Glomerular endothelial cell (primary cell): ENCODE measurements at places on chromosomes 7 and 10.

DNA sequence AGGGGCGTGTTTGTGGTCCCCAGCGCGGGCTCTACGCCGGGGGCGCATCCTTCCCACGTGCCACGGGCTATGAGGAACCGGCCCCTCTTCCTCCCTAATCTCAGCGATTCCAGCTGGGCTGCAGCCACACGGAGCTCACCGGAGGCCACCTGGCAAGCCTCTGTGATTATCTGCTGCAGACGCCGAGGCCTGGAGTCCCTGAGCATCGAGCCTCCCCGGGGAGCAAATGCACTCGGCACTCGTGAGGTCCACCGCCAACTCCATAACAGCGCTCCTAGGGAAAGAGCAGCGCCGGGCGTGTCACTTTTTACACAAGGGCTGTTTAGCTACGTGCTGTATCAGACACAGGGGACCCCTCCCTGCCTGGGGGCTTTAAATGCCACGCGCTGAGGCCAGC lies 101.2 kb downstream of the DYNC2I1 start:
- no peak for DNase-seq

- no peak for DNase-seq
These were observed 56.6 kb downstream of the TMEM209 start for GRCh38 chr7:130148561-130148960.

DNA sequence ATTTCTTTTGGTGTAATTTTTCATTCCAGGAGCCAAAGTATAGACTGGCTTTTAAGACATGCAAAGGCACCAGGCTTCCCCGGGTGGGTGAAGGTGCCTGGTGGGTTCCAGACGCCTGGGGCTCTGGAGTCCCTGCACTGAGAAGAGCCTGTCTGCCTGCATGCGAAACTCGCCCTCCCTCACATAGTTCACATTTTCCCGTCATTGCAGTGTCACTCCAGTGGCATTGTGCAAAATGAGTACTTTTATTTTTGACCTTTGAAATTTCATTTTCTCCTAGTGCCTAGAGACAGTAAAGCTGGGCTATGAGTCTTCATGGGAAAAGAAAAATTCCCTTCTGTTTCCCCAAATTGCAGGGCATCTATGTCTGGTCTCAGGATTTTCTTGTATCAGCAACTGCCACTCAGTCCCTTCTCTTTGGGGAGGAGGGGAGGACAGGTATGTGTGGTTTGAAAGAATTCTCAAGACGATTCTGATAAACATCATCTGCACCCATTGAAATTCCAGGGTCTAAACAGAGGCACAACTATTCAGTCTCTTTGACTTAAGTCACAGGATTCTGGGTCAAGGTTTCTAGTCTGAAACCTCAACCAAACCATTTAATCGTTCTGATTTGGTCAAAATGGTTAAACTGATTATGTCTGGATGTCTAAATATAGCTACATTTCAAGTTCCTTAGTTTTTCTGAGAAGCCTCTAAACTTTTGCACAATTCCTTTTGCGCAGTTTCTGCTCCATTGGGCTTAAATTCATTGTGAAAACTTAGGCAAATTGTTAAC lies 107.8 kb downstream of the CYP26A1 start:
- DNase-seq: no peak

DNA sequence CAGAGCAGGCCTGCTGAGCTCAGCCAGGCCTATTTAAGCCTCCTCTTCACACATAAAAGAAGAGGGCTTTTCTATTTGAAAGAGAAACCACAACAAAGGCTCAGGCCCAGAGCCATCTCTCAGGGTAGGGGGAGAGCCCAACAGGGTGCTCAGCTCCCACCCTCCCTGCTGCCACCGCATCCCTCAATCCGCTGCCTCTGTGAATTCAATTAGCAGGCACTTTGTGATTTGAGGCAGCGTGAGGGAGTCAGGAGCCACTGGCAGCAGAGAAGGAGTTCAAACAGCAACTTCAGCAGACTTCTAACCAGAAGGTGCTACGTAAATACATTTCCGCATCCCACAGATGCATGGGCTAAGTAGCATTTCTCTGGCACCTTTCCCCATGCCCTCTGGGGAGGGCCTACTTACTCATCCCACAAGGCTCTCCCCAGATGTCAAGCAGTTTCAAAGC lies 45.2 kb downstream of the LRRC20 start:
- DNase-seq: no peak

DNA sequence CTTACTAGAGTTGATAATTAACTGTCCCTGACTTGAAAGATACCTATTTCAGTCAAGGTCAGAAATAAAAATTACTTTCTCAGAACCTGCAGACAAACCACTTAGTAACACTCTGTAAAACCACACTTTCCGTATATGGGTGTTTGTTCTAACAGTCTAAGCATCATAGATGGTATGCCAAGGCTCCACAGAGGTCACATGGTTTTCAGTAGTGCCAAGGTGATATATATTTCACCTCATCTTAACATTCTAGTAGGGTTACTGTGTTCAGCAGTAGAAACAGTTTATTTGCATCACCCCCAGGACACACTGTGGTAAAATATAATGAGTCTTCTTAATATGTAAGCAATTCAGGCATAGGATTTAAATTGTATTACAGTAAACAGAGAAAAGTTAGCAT lies 61.5 kb downstream of the KCND2 start:
- DNase-seq: no peak

DNA sequence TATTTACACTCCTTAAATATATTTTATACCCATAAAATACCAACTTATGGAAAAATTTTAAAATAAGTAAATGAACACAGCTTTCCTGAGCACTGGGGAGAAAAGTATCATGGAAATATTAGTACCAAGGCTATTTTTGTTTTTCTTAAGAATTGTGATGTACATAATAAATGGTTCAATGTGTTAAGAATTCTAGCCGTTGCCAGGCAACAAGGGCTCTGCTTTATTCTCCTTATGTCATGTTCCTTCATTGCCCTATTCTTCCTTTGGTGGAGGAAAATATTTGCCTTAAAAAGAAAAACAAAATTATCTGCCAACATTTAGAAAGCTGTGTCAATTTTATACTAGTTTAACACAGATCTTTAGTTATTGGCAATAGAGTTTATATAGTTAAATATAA lies 2.6 kb upstream of the ZPBP start:
- no peak for DNase-seq

GRCh38 chr7:141190495-141190894 lies 116.6 kb downstream of the TMEM178B start:
- DNase-seq: no peak

DNA sequence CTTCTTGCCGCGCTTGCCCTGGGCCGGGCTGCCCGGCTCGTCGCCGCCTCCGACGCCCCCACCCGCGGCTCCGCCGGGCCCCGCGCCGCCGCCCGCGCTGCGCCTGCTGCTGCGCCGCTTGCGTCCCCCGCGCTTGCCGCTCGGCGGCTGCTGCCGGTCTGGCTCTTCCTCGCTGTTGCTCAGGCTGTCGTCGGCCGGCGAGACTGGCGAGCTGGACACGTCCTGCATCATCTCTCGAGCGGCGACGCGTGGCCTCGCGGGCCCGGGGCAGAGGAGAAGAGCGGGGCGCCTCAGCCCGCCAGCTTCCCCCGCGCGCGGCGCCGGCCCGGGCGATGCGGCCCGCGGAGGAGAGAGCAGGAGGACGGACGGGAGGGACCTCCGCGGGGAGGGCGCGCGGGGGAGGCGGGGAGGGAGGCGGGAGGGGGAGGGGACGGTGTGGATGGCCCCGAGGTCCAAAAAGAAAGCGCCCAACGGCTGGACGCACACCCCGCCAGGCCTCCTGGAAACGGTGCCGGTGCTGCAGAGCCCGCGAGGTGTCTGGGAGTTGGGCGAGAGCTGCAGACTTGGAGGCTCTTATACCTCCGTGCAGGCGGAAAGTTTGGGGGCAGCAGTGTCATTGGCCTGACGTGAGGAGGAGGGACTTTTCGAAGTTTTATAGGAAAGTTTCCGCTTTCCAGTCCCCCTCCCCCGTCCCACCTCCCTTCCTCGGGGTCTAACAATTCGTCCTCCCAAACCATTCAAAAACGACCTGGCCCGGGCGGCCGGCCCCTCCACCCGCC lies at the start of gene TWIST1:
TSS of gene TWIST1 (minus strand) at position 546 of the 779 bp plus-strand sequence. CDS start at position 231, 315 bp downstream.
- no peak for DNase-seq

- DNase-seq: no peak
These were observed 127.0 kb upstream of the JCAD start for GRCh38 chr10:30186371-30186875.

- DNase-seq: no peak
These were observed 96.2 kb upstream of the TMEM72 start for GRCh38 chr10:44814929-44815328.

DNA sequence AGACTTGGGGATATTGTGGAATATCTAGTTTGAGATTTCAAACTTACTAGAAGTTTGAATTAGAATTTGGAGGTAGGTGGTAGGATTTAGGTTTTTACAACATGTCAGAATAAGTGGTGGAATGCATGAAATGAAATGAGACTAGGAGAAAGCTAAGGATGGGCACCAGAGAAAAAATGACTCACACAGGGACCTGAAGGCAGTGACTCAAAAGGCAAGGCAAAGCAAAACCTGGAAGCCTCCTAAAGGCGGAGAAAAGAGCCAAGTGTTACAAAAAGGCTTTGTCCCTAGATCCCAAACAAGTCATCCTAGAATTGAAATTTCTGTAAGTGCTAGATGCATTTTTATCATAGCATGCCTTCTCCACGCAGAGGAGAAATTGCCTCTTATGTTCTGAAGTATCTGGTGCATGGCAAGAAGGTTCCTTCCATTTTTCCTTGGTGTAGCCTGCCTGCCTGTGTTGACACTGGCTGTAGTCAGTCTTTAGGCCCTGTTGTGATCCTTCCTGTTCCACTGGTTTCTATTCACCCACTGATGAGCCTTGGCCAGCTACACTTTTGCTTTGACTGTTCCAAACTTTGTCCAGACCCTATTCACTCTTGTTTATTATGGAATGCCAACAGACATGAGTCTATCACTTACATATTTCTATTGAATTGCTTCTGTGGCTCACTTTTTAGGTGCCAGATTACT lies 109.3 kb downstream of the ETV1 start:
- DNase-seq: no peak

GRCh38 chr7:153097511-153098201 lies 338.1 kb downstream of the ACTR3B start:
- no peak for DNase-seq

DNA sequence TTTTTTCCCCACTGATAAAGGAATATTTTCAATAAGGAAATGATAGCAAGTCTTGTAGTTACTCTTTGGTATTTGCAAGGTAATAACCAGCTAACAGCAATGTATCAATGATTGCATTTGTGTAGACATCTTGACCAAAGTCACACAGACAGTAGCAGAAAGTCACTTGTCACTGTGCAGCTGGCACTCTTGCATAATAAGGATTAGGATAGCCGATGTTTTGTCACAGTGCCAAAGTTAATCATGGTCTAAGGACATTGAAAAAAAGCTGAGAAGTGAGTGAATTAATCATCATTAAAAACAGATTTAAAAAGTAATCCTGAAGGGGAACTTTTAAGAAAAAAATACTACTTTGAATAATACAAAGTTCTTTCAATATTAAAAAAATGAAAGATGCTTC lies 834.3 kb upstream of the C7orf33 start:
- no peak for DNase-seq

DNA sequence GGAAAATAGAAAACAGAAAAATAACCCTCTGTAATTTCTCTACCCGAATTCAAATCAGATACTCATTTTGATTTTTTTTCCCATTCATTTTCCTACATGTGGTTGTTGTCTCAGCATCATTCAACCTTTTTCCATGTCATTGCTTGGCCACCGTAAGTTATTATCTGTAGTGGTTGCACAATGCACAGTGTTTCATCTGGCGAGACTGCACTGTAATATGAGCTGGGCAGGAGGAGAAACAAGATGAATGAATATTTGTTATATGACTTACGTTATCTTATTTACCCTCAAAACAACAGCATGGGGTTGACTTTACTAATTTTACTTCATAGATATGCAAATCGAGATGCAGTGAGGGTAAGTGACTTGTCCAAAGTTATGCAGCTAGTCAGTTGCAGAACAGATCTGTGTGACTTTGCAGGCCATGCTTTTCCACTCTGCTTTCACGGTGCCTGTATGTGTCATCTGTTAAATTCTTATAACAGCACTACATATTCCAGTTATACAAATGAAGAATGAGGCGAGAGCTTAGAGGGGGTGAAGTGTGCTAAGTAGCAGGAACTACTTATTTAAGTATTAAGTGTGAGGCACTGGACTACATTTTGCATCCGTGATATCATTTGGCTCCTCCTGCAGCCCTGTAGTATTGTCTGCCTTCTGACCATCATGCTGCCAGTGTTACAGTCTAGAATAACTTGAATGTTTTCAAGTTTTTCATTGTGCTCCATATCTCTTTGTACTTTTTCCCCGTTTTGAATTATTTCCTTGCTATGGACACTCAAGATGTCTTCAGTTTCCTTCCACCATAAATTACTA lies 56.7 kb downstream of the ZMYND11 start:
- no peak for DNase-seq

DNA sequence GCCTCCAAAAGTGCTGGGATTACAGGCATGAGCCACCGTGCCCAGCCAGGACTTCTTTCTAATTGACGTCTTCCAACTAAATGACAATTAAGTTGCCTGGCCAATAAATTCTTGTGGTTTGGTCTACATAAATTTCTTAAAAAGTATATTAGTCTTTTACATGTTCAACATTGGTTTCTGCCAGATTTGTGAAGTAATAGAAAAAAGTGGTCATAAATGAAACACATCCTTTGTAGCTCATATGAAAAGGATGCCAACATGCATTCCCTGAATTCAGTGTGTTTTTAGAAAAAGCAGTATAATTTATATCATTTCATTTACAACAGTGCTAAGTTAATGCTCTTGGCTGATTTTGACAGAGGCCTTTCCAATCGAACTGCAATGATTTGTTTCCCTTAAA lies 215.0 kb downstream of the TAX1BP1 start:
- no peak for DNase-seq

- no peak for DNase-seq
These were observed 172.6 kb upstream of the TNRC18 start for GRCh38 chr7:5596046-5596895.

DNA sequence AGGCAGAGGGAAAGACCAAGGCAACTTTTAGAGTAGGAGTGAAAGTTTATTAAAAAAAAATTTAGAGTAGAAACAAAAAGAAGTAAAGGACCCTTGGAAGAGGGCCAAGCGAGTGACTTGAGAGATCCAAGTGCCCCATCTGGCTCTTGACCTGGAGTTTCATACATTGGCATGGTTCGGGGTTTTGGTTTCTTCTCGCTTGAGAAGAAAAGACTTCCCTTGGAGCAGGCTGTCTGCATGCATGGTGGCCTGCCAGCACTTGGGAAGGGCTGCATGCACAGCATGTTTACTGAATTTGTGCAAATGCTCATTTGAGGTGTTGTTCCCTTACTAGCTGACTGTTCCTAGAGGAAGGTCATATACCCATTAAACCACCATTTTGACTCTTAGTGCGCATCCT lies 8.8 kb upstream of the ADO start:
- no peak for DNase-seq

DNA sequence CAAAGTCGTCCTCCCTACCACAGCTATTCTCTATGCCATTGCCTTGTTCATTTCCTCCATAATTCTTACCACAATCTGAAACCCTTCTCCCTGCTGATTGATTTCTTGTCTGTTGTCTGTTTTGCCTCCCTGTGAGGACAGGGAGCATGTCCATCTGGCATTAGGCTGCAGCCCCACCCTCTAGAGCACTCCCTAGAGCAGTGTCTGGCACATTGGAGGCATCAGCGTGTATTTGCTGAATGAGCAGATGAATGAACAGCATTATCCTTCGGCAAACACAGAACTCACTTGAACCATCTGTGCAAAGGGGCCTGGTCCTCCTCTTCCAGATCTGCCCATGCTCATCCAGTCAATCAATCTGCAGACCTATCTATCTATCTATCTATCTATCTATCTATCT lies 5.1 kb upstream of the DMBT1 start:
- no peak for DNase-seq
